Mesenteric fat pad (tissue), 1 donor: ENCODE measurements at places on chromosomes 12 and 14. TPM values are rescaled to one million over a fixed set of nuclear protein-coding genes. Genes with fewer than 3 reads are reported as not detected.

GRCh38 chr12:15206831-15207389 lies 14.3 kb downstream of the RERG start:
- DNase-seq: no peak

The KITLG gene
- total RNA-seq: 9.6 TPM

The CLEC7A gene
- 27.7 TPM for total RNA-seq

GRCh38 chr14:77375164-77375950 lies 1.5 kb downstream of the TMED8 start:
- DNase-seq: no peak

GRCh38 chr14:99192028-99192621 lies 79.9 kb downstream of the BCL11B start:
- no peak for DNase-seq
